ENCODE measurements at places on chromosomes 6 and 20.

DNA sequence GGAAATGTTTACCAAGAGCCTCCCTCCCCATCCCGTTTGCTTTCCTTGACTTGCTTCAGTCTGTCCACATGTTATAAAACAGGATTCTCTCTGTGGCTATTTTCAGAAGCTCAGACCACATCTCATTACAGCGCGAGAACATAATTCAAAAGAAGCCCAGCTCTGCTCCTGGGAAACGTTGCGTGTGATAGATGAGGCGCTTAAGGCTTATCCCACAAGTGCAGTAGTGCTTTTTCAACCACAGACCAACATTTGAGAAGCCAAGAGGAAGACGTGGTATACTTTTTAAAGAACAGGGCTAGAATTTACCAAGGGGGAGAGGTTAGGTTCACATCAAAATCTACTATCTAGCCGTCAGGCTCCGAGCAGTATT, 239.5 kb downstream of the SLC24A3 start:
- peak; percentile 97 for DNase-seq

GRCh38 chr20:3218307-3218988, 9.2 kb downstream of the ITPA start:
- DNase-seq: peak; percentile 84

DNA sequence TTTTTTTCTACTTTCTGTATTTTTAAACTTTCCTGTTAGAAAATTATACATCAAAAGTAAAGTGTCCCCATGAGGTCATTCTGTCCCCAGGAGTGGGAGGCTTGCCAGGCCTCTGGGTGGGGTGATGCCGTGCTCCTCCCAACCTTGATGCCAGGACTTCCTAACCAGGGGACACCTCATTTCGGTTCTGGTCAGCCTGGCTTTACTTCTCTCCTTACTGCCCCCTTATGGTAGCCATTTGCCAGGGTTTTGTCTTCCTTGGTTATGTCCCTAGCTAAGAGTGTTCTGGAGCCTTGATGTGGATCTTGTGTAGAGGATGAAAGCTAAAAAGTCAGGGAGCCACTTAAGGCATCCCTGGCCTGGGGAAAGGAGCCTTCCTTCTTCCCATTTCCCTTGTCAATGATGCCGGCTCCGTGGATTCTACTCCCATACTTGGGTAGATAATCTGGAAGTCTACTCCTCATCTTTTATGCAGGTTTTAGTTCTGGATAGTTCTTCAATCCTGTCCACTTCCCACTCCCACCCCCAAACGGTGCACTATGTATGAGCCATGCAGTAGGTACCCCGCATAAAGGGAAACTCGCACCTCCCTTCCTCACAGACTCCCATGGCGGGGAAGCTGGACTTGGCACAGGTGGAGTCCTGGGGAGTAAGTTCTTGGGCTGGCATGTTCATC, 164.1 kb upstream of the SALL4 start:
- DNase-seq: peak; percentile 69

GRCh38 chr6:27684264-27685211, 211.6 kb upstream of the ZNF184 start:
- peak; percentile 92 for DNase-seq

GRCh38 chr20:8094415-8094818, 37.6 kb upstream of the PLCB1 start:
- DNase-seq: peak; percentile 25

- no peak for DNase-seq
Observed at GRCh38 chr20:60583741-60584140, 625.5 kb downstream of the CDH26 start.

DNA sequence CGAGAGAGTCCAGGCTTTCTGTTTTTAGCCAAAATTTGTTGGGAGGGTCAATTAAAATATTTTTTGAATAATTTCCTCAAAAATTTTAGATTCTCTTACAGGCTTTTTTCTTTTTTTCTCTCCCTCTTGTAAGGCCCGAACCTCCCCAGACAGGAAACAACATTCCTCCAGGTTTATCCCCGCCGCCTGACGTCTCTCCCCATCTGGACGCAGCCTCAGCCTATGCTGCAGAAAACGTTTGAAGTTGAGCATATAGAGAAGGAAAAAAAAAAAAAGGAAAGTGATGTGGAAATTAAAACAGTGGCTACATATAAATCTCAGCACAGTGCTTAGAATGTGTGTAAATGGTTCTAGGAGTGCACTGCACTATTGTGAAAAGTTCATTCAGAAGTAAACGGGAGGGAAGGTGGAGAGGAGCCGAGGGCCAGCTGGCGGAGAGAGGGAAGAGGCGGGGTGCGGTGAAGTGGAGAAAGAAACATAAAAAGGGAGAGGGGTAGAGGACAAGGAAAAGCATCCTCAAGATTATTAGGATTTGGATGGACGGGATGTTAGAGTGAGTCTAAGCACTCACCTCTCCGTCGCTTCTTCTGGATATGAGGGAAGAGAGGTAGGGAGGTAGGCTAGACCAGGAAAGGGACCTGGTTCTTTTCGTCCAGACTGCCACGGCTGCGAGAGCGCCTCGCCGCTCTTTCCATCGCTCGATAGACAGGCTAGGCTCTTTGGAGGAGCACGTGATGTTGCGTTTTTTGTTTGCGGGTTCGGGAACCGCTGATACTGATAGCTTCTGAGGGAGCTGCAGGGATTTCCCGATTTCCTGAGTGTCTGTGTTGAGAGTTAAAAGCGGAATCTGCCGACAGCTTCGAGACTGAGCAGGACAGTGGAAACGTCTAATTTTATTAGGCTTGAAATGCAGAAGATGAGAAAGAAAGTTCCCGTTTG, 98.7 kb downstream of the TRIM27 start:
- no peak for DNase-seq

DNA sequence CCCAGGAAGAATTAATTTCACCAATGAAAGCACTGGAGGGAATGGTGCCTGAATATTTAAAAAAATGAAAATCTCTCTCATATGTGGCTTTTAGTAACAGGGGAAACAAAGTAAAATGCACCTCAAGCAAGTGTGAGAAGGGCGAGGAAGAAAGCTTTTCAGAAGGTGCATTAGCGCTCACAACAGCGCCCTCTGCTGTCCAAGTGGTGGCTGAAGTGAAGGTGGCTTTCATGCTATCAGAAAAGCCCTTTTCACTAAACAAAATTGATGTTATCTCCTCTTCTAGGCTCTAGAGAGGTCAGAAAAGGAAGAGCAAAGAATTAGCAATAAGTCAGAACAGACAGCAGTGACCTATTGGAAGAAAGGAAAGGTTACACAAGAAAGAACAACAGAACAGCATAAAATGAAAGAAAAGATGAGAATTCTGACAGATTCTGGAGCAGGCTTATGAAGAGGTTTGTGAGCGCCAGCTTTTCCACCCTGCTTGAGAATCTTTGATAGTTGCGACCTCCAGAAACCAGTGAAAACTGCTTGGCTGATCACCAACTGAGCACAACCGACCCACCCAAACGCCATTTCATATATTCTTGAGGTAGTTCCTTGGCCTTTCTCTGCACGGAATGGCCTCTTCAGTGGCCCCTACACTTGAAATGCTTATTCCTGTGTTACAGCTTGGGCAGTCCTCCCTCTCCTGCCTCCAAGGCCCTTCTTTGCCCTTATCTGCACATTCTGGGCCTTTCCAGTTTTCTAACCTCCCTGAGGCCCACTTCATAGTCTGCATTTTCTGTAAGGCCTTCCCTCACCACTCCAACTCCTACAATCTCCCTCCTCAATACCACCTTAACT, 45.3 kb downstream of the SMLR1 start:
- peak; percentile 73 for DNase-seq

GRCh38 chr6:105616521-105616920, 213.6 kb upstream of the PREP start:
- no peak for DNase-seq

- DNase-seq: no peak
Observed at GRCh38 chr6:159172091-159172491, 2.9 kb downstream of the FNDC1 start.

DNA sequence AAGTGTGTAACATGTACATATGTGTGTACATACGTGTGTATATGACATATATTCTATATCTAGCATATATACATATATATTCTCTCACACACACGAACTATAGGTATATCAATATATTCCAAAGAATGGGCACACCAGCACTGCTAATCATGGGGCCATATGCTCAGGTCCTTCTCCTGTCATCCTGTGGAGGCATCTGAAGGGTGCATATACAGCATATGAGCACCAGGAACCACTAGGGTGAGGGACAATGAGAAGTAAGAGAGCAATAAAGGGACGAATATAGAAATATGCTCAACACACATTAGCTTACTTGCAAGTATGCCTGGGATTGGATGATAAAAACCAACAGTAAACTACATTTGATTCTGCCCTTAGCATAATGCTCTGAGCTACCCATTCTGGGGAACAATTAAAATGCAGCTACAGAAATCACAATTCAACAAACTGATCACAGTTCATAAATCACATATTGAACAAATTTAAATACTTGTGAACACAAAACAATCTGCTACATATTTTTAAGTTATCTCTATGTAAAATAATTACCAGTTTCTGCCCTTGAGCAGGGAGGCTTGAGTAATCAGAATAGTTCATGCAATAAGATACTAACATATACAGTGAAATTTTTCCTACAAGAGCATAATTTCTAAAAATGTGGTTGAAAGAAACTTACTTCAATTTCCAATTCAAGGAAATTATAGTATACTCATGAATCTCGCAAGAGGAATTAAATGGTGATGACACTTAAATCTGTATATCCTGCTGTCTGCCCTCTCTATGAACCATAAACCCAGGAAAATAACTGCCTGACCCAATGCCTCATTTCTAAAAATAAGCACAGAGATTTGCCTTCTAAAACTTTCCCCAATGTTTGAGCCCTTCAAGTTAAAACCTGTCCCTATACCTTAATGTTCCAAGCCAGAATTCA, 272.2 kb upstream of the THEMIS start:
- no peak for DNase-seq

DNA sequence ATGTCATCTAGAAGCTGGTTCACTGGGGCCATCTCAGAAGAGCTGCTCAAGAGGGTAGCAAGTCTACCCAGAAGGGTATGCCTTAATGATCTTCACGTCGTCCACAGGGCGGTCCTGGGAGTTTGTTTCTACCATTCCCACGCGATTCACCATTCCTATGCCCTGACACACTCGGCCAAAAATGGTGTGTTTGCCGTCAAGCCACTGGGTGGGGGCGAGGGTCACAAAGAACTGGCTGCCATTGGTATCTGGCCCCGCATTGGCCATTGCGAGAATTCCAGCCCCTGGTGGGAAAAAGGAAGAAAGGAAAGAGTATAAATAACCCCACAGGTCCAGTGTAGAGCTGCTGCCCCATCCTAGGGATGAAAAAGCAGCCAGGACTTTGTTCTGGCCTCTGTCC, 16.5 kb upstream of the CPNE5 start:
- DNase-seq: no peak

DNA sequence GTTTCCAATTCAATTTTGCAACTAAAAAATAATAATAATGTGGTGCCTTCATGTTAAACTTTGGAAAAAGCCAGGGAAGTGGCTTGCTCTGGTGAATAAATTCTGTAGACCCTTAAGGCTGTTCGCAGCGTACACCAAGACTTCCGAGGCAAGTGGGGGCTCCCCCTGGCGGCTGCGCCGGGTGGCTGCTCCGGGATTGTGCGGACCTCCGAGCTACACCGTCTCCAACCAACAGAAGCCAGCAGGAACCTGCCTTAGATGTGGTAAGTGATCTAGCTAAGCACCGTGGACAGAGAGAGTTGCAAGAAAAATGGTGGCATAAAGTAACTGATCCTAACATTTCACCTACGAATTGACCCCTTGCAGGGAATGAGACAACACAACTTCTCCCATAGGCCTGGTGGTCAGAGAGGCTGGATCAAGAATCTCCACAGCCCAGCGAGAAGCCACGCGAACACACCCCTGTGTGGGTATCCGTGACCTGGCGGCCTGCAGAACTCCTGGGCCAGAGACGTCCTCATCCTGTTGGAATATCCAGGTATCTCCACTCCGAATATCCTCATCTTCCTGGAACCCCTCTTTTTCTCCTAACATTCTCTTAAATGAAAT, 69.6 kb downstream of the TBXT start:
- peak; percentile 75 for DNase-seq

DNA sequence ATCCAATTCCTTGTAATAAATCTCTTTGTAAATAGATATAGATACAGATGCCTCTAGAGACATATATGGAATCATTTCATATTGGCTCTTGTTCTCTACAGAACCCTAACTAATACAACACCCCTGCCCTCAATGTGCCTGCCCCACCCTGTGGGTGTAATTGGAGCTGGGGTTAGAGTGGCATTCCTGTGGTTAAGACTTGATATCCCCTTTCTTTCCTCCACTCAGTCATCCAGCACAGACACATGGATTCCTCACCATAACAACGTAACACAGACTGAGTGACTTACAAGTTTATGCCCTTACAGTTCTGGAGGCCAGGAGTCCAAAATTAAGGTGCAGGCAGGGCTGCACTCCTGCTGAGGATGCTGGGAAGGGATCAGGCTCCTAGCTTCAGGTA, 42.8 kb downstream of the C6orf118 start:
- no peak for DNase-seq

- DNase-seq: peak; percentile 86
Observed at GRCh38 chr6:34055223-34055933, 90.5 kb downstream of the GRM4 start.

DNA sequence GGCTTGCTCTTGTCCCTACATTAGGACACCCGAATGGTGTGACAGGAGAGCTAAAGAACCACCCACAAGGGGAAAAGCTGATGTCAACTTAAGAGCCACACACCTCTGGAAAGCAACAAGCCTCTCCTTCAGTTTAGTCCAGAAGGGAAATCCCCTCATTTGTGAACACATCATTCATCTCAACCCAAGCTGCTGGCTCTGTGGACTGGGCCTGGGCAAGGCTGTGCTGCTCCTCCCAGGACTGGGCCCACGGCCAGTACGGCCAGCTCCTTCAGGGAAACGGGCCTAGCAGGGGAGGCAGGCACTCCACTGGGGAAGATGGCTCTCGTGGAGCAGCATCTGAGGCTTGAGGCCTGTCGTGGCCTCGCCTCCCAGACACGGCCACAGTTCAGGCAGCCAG, 12.8 kb upstream of the SLC4A11 start:
- no peak for DNase-seq

GRCh38 chr6:97813889-97814567, 531.0 kb upstream of the MMS22L start:
- no peak for DNase-seq

DNA sequence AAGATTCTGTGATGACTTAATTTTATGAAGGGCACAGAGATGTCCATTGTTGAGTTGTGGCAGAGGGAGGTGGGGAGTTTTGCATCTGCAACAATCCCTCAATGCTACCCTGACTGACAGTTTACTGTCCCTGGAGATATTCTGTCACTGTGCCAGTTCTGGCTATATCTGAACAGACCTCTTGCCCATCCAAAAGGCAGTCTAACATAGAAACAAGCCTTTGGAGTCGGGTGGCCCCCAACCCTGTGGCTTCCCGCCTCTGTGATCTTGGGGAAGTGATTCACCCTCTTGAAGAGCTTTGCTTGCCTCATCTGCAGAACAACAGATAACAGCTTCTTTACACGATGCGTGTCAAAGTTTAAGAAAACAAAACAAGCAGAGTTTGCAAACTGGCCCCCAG, 3.8 kb upstream of the E2F1 start:
- peak; percentile 98 for DNase-seq

- peak; percentile 86 for DNase-seq
Observed at GRCh38 chr6:152552616-152553209, 84.4 kb downstream of the SYNE1 start.

GRCh38 chr6:15770347-15771143, 107.7 kb upstream of the DTNBP1 start:
- peak; percentile 40 for DNase-seq
